ENCODE measurements at places on chromosomes 6 and 20.

DNA sequence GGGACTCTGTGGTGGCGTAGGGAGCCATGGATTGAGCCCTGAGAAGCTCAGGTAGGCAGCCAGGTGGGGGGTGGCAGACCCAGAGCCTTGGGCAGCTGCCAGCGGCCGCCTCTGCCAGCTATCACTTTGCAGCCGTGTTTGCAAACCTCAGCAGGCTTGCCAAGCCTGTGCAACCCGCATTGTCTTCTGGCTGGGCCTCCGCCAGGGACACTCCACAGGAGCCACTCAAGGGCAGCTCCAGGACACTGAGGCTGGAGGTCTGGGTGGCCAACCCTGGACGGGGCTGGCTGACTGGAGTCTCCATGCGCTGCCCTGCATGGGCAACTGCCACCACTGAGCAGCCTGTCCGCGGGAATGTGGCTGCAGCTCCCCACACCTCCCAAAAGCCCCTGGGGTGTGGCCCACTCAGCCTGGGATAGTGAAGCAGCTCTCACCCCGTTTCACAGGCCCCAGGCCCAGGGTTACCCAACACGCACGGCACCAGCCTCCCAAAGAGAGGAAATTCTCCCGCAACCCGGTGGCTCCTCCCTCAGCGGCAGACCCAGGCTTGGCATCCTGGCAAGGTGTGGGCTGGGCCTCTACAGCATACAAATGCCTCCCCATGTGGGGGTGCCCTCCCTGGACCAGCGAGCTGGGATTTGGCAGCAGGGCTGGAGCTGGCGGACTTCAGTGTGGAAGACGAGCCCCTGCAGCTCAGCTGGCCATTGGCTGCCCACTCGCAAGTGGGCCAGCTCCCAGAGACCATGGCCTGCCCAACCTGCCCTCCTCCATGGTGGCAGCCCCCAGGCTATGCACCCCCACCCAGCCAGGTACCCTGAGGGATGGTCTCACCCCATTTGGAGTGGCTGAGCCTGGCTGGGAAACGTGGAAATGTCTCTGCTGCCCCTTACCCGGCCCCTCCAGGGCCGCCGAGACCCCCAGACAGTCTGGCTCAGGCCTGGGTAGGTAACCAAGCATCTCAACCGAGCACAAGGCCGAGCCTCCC lies 2.9 kb downstream of the CHRNA4 start:
- DNase-seq: no peak

DNA sequence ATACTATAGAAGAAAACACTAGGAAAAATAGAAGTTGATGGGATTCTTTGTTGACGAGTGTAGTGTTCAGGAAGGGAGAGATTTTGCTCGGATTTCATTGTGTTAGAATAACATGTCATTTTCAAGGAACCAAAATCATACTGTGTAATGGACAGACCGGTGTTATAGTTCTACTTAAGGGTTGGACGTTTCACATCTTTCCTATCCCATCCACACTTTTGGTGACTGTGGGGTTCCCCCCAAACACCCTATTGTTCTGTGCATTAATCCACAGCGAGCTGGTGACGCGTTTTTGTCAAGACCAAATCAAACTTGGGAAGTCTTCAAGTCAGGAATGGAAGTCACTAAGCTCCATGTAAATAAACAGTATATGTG lies 43.3 kb downstream of the TRIM27 start:
- DNase-seq: no peak

DNA sequence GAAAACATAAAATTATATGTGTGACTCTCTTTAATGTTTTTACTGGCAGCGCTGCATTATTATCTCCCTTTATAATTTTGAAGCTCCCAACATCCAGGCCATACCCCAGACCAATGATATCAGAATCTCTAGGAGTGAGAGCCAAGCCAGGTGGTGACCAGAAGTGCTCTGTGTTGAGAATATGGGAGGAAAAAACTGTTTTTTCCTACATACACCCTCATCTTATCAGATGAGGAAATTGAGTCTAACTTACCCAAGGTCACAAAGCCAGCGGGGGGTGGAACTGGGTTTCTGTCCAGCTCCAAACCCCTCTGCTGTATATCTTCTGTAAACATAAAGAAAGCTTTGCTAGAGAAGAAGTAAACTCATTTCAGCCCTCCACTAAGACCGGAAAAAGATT lies 42.5 kb downstream of the LY86 start:
- DNase-seq: no peak

DNA sequence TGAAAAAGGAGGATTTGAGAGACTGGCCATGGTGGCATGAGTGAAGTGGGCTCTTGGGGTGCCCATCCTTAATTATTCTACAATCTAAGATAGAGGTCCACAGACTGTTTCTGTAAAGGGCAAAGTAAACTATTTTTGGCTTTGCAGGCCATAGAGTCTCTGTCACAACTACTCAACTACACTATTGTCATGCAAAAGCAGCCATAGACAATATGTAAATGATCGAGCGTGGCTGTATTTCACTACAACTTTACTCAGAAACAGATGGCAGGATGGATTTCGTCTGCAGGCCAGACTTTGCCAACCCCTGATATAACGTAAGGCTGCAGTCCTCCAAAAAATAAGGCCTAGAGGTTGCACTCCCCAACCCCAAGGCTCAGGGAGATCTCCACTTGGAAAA lies 58.2 kb upstream of the NAA20 start:
- DNase-seq: no peak

GRCh38 chr6:132961610-132962009 lies 147.2 kb downstream of the RPS12 start:
- DNase-seq: no peak
